Left lobe of liver (tissue), 2 donors: ENCODE measurements at places on chromosomes 12 and 14. TPM values are rescaled to one million over a fixed set of nuclear protein-coding genes. Genes with fewer than 3 reads are reported as not detected.

- no peak for DNase-seq
Observed at GRCh38 chr14:71491931-71492330, 440.3 kb upstream of the RGS6 start.

DNA sequence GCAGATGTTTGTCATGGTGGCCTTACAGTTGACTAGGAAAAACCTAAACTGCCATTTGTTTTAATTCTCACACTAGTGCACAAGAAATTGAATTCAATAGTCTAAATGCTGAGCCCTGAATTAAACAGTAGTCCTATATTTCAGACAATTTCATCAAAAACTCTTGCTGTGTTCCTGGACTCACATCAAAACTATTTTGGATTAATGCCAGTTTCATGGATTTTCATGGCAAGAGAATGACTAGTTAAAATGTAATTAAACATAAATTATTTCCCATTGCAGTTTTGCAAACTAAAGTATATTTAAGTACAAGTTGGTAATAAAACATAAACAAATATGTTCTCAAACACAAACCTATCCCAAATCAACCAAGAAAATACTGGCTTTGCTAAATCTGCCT, 468.0 kb upstream of the PRICKLE1 start:
- no peak for DNase-seq

GRCh38 chr12:113329022-113329790, 5.7 kb downstream of the SLC8B1 start:
- no peak for DNase-seq

DNA sequence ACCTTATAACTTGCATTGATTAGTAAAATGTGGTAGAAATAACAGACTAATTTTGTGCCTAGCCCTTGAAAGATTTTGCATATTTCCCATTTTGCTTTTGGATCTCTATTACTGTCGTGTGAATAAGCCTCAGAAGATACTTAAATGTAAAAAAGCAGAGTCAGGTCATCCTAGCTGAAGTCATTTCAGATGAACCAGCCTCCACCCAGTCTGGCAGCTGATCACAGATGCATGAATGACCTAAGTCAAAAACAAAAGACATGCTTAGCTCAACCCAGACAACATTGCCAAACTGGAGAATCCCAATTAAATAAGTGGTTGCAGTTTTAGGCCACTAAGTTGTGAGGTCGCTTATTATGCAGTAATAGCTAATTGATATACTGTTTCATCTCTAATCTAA, 349.9 kb downstream of the C12orf50 start:
- no peak for DNase-seq

DNA sequence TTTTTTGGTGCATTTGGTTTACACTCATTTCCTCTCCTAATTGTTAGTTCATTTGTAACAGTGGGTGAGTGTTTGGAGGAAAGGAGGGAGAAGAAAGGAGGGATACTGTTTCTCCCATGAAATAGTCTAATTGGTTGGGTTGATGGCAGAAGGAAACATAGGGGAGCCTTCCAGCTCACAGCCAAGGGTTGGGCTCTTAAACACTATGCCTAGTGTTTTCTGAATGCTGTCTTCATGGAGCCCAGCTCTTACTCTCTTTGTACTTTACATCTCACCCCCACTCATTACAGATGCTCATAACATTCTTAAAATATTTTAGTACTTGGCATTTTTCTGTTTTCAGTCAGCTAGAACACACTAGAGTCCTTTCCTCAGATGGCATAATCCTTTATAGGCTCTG, 38.2 kb downstream of the BAZ2A start:
- DNase-seq, result no peak

DNA sequence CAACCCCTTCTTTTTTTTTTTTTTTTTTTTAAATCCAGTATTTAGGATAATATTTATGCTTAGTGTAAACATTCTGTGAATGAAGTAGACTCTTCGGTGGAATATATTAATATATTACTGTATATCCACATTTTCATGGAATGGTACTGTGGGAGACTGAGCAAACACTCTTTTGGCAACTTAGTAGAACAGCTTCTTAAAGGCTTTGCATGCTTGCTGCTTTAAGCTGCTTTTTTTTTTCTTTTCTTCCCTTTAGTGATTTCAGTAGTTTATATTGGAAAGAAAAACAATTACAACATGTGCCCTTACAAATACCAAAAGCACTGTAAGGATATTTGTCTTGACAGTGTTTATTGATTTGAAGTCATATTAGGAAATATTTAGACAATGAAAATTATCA, 78.9 kb downstream of the AEBP2 start:
- no peak for DNase-seq

GRCh38 chr12:96329545-96329944, 70.7 kb downstream of the CDK17 start:
- no peak for DNase-seq

DNA sequence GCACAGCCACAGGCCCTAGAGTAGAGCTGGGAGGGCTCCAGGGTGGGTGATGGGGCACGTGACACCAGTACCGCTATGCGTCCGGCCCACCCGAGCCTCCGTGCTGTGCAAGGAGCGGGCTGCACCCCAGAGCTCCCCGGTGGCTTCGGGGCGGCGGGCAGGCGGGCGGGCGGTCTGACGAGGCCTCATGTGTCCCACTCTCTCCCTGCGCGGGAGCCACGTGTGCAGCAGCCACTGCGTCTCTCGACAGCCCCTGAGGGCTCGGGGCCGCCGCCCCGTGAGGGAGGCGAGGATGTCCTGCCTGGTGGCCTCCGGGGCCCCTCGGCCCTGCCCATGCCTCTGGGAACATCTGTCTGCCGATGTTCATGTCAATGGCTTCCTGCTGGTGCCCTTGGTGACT, 51.2 kb upstream of the FBRSL1 start:
- no peak for DNase-seq

DNA sequence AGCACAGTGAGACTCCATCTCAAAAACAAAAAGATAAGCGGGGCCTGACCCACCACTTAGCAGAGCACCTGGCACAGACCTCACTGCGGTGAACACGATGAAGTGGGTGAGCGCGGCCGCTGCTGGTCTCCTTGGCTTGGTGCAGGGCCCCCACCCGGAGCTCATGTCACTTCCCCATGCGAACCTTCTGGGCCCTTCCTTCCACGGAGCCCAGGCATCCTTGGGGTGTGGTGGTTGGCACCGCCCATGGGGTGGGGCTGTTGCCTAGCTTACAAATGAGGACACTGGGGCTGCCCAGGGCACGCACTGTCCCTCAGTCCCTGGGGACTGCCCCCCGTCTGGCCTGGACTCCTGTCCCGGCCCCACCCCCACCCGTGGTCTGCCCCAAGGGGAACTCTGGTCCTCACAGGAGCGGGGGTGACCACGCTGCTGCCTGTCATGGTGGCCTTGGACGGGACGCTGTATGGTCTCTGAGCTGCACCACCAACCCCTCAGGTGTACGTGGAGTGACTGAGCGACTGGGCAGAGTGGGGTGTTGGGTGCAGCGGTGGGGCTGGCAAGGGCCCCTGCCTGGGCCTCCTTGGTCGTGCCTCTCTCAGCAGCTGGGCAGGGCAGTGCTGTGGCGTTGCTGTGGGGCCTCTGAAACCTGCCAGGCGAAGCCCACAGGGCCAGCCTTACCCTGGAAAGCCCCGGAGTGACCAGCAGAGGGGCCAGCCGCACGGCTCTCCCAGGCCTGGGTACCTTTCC, 15.3 kb downstream of the FBRSL1 start:
- DNase-seq, result no peak

DNA sequence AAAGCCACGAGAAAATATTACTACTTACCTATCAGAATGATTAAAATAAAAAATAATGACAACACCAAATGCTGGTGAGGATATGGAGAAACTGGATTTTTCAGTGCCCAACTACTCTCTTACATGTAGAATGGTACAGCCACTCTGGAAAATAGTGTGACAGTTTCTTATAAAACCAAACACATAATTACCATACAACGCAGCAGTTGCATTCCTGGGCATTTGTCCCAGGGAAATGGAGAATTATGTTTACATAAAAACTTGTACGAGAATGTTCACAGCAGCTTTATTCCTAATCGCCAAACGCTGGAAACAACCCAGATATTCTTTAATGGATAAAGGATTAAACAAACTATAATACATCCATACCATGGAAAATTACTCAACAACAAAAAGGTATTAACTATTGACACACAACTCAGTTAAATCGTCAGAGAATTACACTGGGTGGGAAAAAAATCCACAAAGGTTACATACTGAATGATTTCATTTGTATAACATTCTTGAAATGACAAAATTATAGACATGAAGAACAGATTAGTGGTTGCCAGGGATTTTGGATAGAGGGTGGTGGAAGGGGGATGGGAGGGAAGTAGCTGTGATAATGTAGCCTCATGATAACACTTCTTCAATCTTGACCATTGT, 35.4 kb downstream of the TAOK3 start:
- DNase-seq, result no peak

GRCh38 chr12:113823816-113824215, 142.3 kb downstream of the RBM19 start:
- no peak for DNase-seq

- no peak for DNase-seq
Observed at GRCh38 chr14:70640938-70641547, 673 bp upstream of the TTC9 start.

- DNase-seq, result no peak
Observed at GRCh38 chr12:90683871-90684270, 271.1 kb downstream of the CCER1 start.

GRCh38 chr12:93167331-93167730, 210.4 kb upstream of the NUDT4 start:
- DNase-seq, result no peak

The GRIP1 gene
- total RNA-seq, result 0.13 TPM

The SRRM4 gene
- total RNA-seq, result not detected

The TDRD9 gene
- 0.75 TPM for total RNA-seq
